Tongue (tissue), 3 donors: ENCODE measurements at places on chromosomes 5 and 9. TPM values are rescaled to one million over a fixed set of nuclear protein-coding genes. Genes with fewer than 3 reads are reported as not detected.

DNA sequence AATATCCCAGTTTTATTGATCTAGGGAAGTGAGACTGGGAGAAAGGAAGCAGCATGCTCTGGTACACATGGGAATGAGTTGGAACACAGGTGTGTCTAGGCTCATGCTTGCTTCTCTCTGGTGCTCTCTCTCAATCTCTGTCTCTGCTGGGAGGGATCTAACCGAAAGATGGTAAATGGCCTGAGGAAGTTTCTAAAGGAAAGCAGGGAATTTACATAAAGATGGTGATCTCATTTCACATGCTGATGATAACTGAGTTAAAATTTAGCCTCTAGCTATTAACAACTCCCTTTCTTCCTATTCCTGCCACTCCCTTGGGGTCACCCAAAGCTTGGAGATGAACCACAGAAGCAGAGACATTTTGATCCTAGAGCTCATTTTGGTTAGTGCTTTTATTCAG is 436.2 kb downstream of the SH3GL2 start:
- no peak for DNase-seq

DNA sequence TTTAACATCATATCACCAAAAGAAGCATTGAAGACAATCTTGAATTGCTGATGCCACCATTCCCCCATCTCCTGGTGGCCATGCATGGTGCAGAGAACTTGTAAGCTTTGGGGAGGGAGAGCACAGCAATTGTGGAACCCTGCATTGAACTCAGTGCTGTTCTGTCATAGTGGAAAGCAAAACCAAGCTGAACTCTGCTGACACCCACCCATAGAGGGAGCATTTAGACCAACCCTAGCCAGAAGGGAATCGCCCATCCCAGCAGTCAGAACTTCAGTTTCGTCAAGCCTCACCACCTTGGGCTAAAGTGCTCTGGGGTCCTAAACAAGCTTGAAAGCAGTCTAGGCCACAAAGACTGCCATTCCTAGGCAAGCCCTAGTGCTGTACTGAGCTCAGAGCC is 37.4 kb upstream of the RUSC2 start:
- DNase-seq: no peak

- no peak for DNase-seq
These were observed 142.8 kb downstream of the PDZD2 start for GRCh38 chr5:31781772-31782171.

GRCh38 chr5:117701062-117701461 is 1126.4 kb upstream of the SEMA6A start:
- no peak for DNase-seq

DNA sequence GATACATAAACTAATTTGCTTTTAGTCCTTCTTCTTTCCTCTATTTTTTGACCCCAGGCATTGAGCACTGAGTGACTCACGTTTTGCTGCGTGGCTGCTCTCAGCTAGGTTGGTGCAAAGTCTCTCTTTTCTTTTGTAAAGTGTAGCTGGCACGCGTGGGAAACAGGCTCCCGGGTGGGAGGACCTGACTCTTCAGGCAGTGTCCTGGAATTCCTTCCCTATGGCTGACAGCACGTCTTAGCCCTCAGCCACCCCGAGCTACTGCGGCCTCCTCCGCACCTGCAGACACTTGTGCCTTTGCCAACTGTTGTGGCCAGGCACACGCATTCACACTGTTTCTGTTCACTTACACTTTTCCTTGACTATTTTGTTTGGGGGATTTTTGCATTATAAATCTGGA is 877 bp upstream of the SCGB3A1 start:
- DNase-seq: no peak

GRCh38 chr9:27408001-27408400 is 111.1 kb upstream of the EQTN start:
- no peak for DNase-seq

GRCh38 chr9:70389188-70389587 is 25.3 kb downstream of the KLF9 start:
- no peak for DNase-seq

DNA sequence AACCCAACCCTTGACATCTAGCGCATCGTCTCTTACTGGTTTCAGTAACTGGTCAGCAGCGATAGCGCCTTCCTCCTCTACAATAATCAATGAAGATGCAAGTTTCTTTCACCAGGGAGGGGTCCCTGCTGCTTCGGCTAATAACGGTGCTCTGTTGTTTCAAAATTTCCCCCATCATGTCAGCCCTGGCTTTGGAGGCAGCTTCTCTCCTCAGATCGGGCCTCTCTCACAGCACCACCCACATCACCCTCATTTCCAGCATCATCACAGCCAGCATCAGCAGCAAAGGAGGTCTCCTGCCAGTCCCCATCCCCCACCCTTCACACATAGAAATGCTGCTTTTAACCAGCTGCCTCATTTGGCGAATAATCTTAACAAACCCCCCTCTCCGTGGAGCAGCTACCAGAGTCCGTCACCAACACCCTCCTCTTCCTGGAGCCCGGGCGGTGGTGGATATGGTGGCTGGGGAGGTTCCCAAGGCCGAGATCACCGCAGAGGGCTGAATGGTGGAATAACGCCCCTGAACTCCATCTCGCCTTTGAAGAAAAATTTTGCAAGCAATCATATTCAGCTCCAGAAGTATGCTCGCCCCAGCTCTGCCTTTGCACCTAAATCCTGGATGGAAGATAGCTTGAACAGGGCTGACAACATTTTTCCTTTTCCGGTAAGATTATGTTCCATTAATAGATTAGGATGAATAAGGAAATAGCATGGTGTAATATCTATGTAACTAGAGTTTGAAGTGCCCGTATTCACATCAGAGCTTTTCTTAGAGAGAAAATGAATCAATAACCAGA is 2.2 kb downstream of the CPEB4 start:
- DNase-seq: no peak

Gene PCDHB15
- 9.9 TPM for total RNA-seq

Gene SLC46A2
- not detected for total RNA-seq

Gene DNM1
- total RNA-seq: 31.9 TPM

Gene FAM53C
- 27.8 TPM for total RNA-seq

Gene PCA3
- total RNA-seq: 0.62 TPM

Gene FBP2
- 83.0 TPM for total RNA-seq

Gene DCANP1
- total RNA-seq: 0.21 TPM

Gene PTGES
- 7.5 TPM for total RNA-seq

Gene INSL6
- total RNA-seq: not detected

Gene NR2F1
- 31.2 TPM for total RNA-seq

Gene CPEB4
- total RNA-seq: 90.0 TPM

Gene MED22
- 29.4 TPM for total RNA-seq
